Mammary epithelial cell (primary cell): ENCODE measurements at places on chromosomes 6 and 20. TPM values are rescaled to one million over a fixed set of nuclear protein-coding genes. Genes with fewer than 3 reads are reported as not detected.
A peak's percentile ranks its signal among the peaks of the same experiment; 100 is the strongest.

Gene SIRPD
- not detected for total RNA-seq

Gene PKIB
- 1.8 TPM for total RNA-seq

Gene PREX1
- total RNA-seq: 0.05 TPM in 1 of 2 replicates, not detected in the other

Gene RPS6KA2
- total RNA-seq: 48.8 and 99.1 TPM in 2 replicates

Gene PTK6
- total RNA-seq: 0.83 TPM

- DNase-seq: no peak
Observed at GRCh38 chr20:50516180-50516934, 6.2 kb downstream of the PTPN1 start.

DNA sequence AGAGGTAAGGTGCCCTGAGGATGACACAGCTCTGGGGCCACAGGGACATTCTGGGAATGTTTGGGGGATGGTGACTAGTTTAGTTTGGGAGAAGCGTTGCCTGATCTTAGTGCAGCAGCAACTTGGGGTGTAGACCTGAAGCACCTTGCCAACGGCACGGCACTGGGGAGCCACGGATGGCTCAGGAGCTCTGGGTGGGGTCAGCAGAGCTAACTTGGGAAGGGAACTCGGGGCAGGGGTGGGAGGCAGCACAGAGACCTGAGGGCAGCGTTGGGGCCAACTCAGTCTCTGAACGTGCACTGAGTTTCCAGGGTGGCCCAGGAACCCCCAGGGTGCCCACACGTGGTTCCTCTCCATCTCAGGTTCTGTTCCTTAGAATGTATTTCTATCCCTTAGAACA is 14.9 kb downstream of the THBS2 start:
- no peak for DNase-seq

DNA sequence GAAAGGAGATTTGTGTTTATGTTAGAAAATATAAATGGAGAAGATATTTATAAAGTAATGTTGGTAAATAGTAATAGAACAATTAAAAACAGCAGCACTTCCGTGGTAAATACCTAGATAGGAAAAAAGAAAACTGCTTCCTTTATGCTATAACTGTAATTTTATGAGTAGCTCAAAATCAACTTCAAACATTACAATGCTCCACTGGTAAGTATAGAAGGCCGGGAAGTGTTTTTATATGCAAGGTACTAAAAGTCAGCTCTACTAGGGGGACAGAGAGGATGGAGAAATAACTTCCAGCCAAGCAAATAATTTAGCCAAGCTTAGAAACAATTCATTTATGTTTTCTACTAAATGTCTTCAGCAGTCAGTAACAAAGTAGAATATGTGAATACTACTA is 56.7 kb downstream of the ARHGAP18 start:
- no peak for DNase-seq

DNA sequence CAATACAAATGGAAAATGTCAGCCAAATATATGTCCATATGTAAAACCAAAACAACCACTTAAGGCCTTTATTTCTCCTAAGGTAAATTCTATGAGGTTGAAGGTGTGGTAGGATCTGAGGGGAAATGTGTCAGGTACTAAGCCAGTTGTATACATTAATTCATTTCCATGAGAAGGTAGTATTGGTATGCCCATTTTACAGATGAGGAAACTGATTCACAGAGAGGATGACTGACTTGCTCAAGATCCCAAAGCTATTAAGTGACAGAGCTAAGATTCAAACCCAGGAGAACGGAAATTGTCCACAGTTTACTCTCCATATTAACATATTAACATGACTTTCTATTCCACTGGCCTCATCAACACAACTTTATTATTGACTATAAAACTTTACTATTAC is 64.1 kb upstream of the MAP7 start:
- no peak for DNase-seq

- DNase-seq: peak; percentile 34
Observed at GRCh38 chr6:138986578-138986977, 1.5 kb downstream of the REPS1 start.

- no peak for DNase-seq
Observed at GRCh38 chr20:21656308-21657067, 49.0 kb upstream of the PAX1 start.

GRCh38 chr20:61307686-61308476 is 55.8 kb downstream of the CDH4 start:
- DNase-seq: no peak

GRCh38 chr6:36128793-36129192 is 1.5 kb upstream of the MAPK13 start:
- DNase-seq: no peak
